ENCODE measurements at places on chromosomes 7 and 10. TPM values are rescaled to one million over a fixed set of nuclear protein-coding genes. Genes with fewer than 3 reads are reported as not detected.

DNA sequence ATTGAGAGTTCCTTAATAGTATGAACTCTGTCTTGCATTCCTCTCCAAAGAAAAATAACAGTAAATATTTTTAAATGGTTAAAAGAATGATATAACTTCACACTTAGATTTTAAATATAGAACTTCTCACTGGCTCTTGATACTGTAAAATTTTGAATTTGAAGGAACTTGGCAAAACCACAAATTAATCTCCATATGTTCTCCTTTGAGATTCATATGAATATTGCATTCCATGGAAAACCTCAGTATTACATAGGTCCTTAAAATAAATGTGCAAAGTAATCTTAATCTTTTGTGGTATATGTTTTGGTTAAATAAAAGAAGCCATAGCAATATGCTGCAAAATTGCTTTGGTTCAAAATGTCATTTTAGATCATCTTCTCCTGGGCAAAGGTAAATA is 1137.6 kb upstream of the LRRTM3 start:
- H3K4me1 ChIP-seq: no peaks in the 10 kb centered on the region
- H3K27ac ChIP-seq: no peak overlapping the region
- H3K36me3 ChIP-seq: no peaks in the 10 kb centered on the region

DNA sequence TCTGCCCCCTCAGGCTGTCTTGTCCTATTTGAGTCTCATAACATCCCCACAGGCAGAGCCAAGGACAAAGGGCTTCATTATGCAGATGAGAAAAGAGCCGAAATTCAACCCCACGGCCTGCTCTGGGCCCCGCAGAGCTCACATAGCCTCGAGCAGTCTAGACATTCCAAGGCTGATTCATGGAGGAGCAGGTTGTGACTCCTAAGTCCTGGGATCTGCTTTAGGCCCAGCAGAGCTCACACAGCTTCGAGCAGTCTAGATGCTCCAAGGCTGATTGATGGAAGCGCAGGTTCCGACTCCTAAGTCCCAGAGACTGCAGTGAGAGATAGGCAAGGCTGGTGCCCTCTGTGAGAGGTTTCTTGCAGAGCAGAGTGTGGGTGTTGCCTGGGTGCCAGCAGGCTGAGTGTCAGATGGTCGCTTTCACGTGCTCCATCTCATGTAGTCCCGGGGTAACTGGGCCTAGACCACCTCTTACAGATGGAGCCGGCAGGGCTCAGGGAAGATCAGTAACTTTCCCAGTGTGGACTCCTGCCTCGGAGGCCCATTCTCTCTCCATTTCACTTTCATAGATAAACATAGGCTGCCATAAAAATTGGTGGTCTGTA is 436.1 kb upstream of the FOXK1 start:
- no peak overlapping the region for H3K27ac ChIP-seq
- no peak for DNase-seq
- H3K4me1 ChIP-seq: no peaks in the 10 kb centered on the region
- no peaks in the 10 kb centered on the region for H3K27me3 ChIP-seq
- no peaks in the 10 kb centered on the region for H3K36me3 ChIP-seq

SAMD9L gene
- total RNA-seq: 15.3 TPM

DNA sequence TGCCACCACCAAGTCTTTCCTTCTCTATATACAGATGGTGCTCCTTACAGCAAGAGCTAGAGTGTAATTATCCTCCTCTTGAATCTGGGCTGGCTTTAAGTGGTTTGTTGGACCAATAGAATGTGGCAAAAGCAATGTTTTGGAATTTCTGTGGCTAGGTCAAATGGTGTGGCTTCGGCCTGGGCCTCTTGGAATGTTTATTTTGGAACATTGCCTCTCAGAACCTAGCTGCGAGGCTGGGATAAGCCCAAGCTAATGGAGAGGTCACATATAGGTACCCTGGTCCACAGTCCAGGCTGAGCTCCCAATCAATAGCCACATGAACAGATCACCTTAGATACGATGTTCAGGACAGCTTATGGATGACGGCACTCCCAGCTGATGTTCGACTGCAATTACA is 556.7 kb downstream of the TYW1 start:
- H3K27me3 ChIP-seq: no peaks in the 10 kb centered on the region
- DNase-seq: no peak
- no peaks in the 10 kb centered on the region for H3K36me3 ChIP-seq
- no peak overlapping the region for H3K27ac ChIP-seq

DNA sequence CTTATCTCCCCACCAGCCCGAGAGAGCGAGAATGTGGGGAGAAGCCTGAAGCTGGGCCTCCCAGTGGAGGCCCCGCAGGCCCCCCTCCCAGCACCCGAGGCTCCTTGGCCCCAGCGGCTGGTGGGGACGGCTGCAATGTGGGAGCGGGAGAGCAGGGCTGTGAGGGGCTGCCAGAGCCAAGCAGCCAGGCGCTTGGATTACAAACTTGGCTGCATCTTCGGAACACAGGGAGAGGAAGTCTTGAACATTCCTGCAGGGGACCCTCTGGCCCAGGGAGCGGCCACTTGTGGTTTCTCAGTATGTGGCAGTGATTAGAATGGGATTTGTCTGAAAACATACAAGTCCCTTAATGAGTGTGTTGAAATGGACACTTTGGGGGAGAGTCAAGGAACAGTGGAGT is 23.2 kb downstream of the ELN start:
- H3K27ac ChIP-seq: no peak overlapping the region
- DNase-seq: no peak
- H3K27me3 ChIP-seq: no peaks in the 10 kb centered on the region
- H3K36me3 ChIP-seq: no peaks in the 10 kb centered on the region
- no peaks in the 10 kb centered on the region for H3K4me1 ChIP-seq

AZGP1 gene
- total RNA-seq: not detected

DNA sequence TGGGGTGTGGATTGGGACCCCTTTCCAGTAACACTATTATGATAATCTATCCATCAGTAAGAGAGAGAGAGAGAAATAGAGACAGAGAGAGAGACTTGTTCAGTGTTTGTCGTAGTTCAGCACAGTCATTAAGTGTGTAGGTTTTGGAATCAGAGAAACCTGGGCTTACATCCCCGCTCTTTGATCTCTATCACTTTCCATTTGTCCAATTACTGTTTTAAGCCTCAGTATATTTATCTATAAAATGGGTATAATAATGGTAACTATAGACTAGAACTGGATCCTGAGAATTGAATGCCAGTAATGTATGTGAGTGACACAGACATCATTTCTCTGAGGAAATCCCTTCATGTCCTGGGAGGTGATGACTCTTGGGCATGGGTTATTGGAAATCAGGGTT is 460.5 kb downstream of the PLXNA4 start:
- no peaks in the 10 kb centered on the region for H3K36me3 ChIP-seq
- no peak for DNase-seq
- H3K27me3 ChIP-seq: peaks cover 3% of the 10 kb centered on the region
- H3K27ac ChIP-seq: no peak overlapping the region

GRCh38 chr10:129934196-129934925 is 29.7 kb downstream of the EBF3 start:
- DNase-seq: no peak
- H3K27ac ChIP-seq: no peak overlapping the region
- no peak overlapping the region for H3K4me3 ChIP-seq

- no peak for DNase-seq
- H3K27ac ChIP-seq: no peak overlapping the region
- peaks cover 6% of the 10 kb centered on the region for H3K27me3 ChIP-seq
- H3K4me1 ChIP-seq: peaks cover 16% of the 10 kb centered on the region
- no peaks in the 10 kb centered on the region for H3K36me3 ChIP-seq
- no peak overlapping the region for H3K4me3 ChIP-seq
These were observed 6.6 kb downstream of the SYNPO2L start for GRCh38 chr10:73648975-73649829.

- H3K4me3 ChIP-seq: no peak overlapping the region
- no peak for DNase-seq
These were observed 59.7 kb downstream of the PHTF2 start for GRCh38 chr7:77858278-77858677.

TMEM196 gene
- not detected for total RNA-seq

GRCh38 chr10:74558403-74558802 is 268.0 kb upstream of the KAT6B start:
- H3K4me1 ChIP-seq: peaks cover 2% of the 10 kb centered on the region
- no peak for DNase-seq
- H3K27ac ChIP-seq: no peak overlapping the region
- peaks cover 14% of the 10 kb centered on the region for H3K36me3 ChIP-seq
- H3K27me3 ChIP-seq: no peaks in the 10 kb centered on the region

GRCh38 chr7:33753881-33754525 is 151.3 kb upstream of the BMPER start:
- H3K4me1 ChIP-seq: no peaks in the 10 kb centered on the region
- no peak overlapping the region for H3K4me3 ChIP-seq
- H3K36me3 ChIP-seq: no peaks in the 10 kb centered on the region
- no peak for DNase-seq

LRRN3 gene
- total RNA-seq: 28.0 TPM

- no peak overlapping the region for H3K27ac ChIP-seq
- DNase-seq: no peak
These were observed 213.4 kb downstream of the GPR37 start for GRCh38 chr7:124552217-124552616.

DNA sequence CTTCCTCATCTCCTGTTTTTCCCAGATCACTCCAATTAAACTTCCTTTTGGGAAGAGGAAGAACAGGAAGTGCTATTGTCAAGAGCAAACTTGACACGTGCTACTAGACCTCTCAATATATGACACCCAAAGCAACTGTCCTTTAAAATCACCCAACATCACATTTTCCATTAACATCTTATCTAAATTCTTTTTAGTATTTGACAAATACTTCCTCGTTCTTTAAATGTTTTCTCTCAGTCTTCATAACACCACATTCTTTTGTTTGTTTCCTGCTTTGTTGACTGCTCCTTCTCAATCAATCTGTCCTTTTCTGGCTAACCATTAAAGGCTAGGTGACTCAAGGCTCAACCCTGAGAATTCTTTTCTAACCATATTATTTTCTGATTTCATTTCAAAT is 7.1 kb upstream of the TFPI2 start:
- H3K36me3 ChIP-seq: no peaks in the 10 kb centered on the region
- H3K27ac ChIP-seq: no peak overlapping the region

DNA sequence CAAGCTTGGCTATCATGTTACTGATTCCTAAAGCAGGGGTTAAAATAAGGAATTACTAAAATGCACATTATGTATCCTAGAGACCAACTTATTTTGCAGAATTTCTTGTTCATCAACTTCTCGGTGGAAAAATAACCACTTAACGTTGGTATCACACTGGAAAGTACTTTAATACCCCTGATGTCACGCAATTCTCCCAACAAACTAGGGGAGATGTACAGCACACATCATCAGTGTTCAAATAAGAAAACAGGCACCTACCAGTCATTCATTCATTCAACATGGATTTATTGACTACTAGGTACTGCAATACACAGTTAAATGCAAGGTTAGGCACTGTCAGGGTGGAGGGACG is 648 bp downstream of the HUS1 start:
- peaks cover 40% of the 10 kb centered on the region for H3K36me3 ChIP-seq
- peaks cover 18% of the 10 kb centered on the region for H3K4me1 ChIP-seq
- H3K27me3 ChIP-seq: peaks cover 1% of the 10 kb centered on the region
- H3K27ac ChIP-seq: peak overlapping the region; percentile 95

GRCh38 chr10:88071879-88072278 is 208.5 kb downstream of the PTEN start:
- no peak overlapping the region for H3K4me3 ChIP-seq
- no peak for DNase-seq
- H3K27ac ChIP-seq: no peak overlapping the region
- H3K27me3 ChIP-seq: peaks cover 37% of the 10 kb centered on the region

DNA sequence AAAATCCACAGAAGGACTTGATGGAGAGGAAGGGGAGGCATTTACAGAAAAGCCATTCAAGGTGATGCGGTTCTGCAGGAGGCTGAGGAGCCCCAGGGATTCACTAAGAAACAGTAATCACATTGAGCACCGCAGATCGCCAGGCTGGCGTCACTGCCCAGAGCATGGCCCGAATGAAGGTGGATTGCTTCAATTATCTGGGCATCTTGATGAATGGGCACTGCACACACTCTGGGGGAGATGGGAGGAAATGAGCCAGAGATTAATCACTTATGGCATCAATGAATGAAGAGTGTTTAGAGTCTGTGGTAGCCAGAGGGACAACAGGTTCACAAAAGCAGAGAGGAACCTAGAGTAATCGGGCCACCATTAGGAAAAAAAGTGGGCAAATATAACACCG is 292.1 kb downstream of the ZEB1 start:
- no peak overlapping the region for H3K4me3 ChIP-seq
- no peaks in the 10 kb centered on the region for H3K36me3 ChIP-seq

AKR1E2 gene
- total RNA-seq: 10.1 TPM

GAD2 gene
- not detected for total RNA-seq

RNF32 gene
- 3.4 TPM for total RNA-seq

SLC16A9 gene
- 2.1 TPM for total RNA-seq

- no peak overlapping the region for H3K27ac ChIP-seq
- H3K27me3 ChIP-seq: no peaks in the 10 kb centered on the region
- DNase-seq: no peak
These were observed 312.4 kb downstream of the KCNMA1 start for GRCh38 chr10:77325233-77325537.

VAX1 gene
- not detected for total RNA-seq

- H3K4me3 ChIP-seq: no peak overlapping the region
- H3K36me3 ChIP-seq: no peaks in the 10 kb centered on the region
- no peak overlapping the region for H3K27ac ChIP-seq
- no peaks in the 10 kb centered on the region for H3K27me3 ChIP-seq
- no peak for DNase-seq
- H3K4me1 ChIP-seq: no peaks in the 10 kb centered on the region
These were observed 175.6 kb upstream of the BMPER start for GRCh38 chr7:33729726-33730125.

CPVL gene
- 0.11 TPM for total RNA-seq

DNA sequence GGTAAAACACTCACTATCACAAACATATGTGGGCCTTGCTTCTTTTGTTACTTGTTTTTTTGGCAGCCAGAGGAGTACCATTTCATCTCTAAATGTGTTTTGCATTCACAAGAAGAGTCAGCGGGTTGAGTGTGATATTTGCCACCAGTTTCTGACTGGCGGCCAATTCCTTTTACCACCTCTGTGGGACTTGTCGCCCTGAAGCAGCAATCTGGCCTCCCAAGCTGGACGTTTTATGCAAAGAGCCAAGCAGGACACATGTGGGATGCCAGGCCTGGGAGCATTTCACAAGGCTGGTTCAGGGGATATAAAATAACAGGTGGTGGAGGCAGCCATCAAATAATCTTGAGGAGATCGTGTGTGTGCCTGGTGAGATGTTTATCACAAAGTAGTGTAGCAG is 61.8 kb upstream of the TRIL start:
- no peaks in the 10 kb centered on the region for H3K36me3 ChIP-seq
- no peak for DNase-seq
- H3K4me1 ChIP-seq: no peaks in the 10 kb centered on the region

ENKUR gene
- total RNA-seq: not detected

MBL2 gene
- not detected for total RNA-seq

DNA sequence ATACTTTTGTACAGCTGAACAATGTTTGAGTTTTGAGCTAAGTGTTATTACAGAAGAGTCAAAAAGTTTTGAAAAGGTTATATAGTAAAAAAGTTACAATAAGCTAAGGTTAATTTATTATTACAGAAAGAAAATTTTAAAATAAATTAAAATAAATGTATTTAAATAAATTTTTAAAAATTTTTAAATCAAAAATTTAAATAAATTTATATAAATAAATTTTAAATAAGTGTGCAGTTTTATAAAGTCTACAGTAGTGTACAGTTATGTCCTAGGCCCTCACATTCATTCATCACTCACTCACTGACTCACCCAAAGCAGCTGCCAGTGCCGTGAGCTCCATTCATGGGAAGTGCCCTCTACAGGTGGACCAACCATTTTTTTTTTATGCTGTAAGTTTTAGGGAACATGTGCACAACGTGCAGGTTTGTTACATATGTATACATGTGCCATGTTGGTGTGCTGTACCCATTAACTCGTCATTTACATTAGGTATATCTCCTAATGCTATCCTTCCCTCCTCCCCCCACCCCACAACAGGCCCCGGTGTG is 462.9 kb upstream of the ZMIZ1 start:
- DNase-seq: no peak
- peaks cover 8% of the 10 kb centered on the region for H3K27me3 ChIP-seq
- H3K27ac ChIP-seq: no peak overlapping the region
- no peaks in the 10 kb centered on the region for H3K4me1 ChIP-seq
